ENCODE measurements at places on chromosomes 12 and 14. TPM values are rescaled to one million over a fixed set of nuclear protein-coding genes. Genes with fewer than 3 reads are reported as not detected.

GRCh38 chr14:32020882-32021281 lies 56.2 kb upstream of the ARHGAP5 start:
- no peak for DNase-seq

Gene TSPAN19
- total RNA-seq: not detected

- no peak for DNase-seq
These were observed 78.3 kb downstream of the NPAS3 start for GRCh38 chr14:33017016-33017415.

Gene LMNTD1
- total RNA-seq: not detected

DNA sequence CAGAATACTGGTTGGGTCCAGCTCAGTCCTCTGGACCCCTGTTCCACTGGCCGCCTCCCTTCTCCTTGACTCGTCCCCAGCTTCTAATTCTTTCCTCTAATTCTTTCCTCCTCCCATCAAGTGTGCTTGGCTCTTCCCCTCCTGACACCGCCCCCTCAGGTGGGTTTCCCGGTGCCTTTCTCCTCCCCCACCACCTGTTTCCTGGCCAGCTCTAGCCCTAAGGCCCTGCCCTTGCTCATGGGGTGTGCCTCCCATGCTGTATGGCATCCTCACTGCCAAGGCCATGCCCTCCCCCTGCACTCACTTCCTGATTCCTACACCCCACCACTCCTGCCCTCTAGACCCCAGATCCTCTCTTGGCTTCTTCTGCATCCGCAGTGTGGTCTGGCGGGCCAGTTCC lies 12.1 kb upstream of the EML1 start:
- DNase-seq: no peak

Gene FBRSL1
- total RNA-seq: 10.2 TPM

DNA sequence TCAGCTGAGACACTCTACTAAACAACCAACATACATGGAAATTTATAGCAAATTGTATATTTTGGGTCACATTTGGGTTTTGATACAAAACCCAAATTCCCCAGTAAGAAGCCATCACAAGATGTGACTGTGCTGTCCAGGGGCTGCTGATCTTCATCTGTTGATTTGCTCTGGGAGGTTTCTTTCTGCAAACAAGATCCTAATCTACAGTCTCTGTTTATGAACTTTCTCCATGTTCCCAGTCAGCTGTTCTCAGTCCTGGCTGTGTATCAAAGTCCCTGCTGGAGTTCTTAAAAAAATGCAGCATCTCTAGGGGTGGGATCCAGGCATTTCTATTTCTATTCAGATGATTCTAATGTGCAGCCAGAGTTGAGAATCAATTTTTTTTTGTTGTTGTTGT lies 85.1 kb downstream of the ATP23 start:
- no peak for DNase-seq

Gene WASHC3
- 28.6 TPM for total RNA-seq

Gene OR11H7
- not detected for total RNA-seq

Gene KRT75
- 0.43 TPM for total RNA-seq

DNA sequence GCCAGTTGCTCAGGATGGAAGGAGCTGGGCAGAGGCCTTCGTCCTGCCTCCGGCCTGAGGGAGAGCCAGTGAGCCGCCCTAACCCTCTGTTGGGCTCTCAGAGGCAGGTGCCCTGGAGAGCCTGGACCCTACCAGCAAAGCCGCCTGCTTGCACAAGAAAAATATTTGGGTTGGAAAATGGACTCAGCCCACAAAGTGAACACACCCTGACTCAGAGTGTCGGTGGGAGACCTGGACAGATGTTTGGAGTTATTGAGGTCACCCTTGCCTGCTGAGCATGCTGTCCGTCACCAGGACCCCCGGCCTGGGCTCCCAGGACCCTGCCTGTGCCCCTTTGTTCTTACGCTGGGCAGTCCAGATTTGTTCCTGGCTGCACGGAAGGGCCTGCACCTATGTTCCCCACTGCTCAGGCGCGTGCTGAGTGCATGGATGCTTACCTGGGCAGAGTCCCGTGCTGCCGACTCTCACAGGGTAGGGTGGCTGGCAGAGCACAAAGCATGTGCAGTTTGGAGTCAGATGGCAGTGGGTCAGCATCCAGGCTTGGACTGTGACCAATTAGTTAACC lies 22.4 kb downstream of the FAM181A start:
- no peak for DNase-seq

Gene MSI1
- 24.6 TPM for total RNA-seq

DNA sequence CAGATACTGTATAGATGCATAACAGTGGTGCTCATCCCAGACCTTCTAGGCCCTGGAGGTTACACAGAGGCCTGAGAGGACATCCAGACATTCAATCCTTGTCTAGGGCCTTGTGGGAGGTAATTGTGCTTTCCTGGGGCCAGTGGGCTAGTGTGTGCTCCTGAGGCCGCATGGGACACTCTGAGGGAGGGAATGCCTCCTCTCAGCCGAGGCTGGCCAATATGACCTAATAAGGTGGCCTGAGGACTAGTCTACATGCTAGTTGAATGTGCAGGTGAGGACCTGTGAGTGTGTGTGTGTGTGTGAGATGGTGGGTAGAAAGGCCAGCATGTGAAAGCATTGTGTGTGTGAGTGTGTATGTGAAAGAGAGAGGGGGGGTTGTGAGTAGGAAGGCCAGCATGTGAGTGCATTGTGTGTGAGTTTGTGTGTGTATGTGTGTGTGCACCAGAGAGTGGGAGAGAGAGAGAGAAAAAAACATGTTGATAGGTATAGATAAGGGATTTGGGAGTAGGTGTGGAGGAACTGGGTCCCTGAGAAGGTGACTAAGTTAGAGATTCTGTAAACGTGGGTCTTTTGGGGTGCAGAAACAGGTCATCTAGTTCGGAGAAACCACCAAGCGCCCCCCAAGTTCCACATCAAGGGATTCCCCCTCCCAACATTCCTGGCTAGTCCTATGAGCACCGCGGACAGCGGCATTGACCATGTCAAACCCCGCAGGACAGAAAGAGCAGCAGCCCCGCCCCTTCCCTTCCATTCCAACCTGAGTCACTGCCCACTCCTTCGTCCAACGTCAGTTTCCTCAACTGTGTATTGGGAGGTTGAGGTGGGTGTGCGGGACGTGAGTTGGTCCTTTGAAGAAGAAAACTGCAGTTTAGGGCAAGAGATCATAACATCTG lies 9.7 kb upstream of the KRT81 start:
- DNase-seq: no peak

GRCh38 chr12:8011331-8011730 lies 21.2 kb upstream of the FOXJ2 start:
- no peak for DNase-seq

GRCh38 chr14:35895256-35895655 lies 69.1 kb downstream of the BRMS1L start:
- no peak for DNase-seq
